ENCODE measurements at places on chromosomes 3 and 15. TPM values are rescaled to one million over a fixed set of nuclear protein-coding genes. Genes with fewer than 3 reads are reported as not detected.

- no peak for DNase-seq
Observed at GRCh38 chr3:65284546-65284945, 596.7 kb upstream of the ADAMTS9 start.

DNA sequence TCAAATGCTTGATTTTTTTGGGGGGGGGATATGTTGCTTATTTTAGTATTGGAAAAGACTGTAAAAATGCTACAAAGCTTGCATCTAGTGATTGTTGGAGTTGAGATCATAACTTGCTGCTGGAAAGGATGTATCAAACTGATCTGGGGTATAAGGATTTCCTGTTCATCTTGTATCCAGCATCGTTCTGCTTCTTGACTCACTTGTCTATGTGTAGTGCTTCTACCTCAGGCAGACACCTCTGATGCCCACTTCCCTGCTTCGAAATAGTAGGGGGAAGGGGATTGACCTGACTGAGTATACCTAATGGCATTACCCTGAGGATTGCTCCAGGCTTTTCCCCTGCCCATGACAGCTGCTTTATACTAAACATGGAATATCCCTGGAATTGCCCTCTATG is 42.7 kb downstream of the STT3B start:
- DNase-seq = no peak

GRCh38 chr3:177388209-177388608 is 190.9 kb upstream of the TBL1XR1 start:
- no peak for DNase-seq

GRCh38 chr3:187359798-187360486 is 8.2 kb upstream of the RTP4 start:
- no peak for DNase-seq

DNA sequence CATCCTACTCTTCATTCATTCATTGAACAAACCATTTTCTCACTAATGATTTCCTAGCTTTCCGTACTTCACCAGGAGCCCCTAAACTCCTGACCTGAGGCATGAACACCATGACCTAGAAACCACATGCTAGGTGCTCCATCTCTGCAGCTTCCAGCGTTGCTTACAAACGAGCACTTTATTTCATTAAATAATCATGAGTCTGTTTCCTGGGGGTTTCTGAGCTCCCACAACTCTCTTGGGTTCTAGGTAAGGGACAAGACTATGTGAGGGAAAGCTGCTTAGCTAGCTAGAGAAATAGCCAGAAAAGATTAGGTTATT is 1.3 kb downstream of the MAP2K1 start:
- DNase-seq = no peak

GRCh38 chr3:112633757-112634156 is 7.2 kb downstream of the CCDC80 start:
- no peak for DNase-seq

GRCh38 chr15:65405791-65406423 is 16.8 kb downstream of the IGDCC4 start:
- no peak for DNase-seq

DNA sequence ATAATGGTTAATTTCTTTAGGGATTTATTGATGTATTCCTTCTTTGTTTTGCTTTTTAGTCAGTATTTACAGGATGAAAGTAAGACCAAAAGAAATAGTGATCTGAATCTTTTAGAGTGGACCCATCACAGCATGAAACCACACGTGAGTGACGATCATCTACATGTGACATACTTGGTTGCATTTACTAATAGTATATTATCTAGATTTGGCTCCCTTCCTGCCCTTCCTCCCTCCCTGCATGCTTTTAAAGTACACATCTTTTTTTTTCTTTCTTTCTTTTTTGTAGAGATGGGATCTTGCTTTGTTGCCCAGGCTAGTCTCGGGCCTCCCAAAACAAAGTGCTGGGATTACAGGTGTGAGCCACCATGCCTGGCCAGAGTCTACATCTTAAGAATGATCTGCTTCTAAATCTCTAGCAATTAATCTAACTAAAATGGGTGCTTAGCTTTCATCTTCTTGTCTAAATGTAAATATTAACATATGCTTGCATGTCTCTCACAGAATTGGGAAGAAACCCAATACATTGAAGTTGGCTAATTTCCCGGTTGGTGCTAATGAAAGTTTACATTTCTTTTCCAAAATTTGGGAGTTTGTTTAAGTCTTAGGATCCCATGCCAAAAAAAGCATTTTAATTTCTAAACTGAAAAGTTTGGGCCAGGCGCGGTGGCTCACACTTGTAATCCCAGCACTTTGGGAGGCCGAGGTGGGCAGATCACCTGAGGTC is 38.0 kb downstream of the SENP2 start:
- DNase-seq = no peak

- DNase-seq = no peak
Observed at GRCh38 chr15:101558221-101558941, 68.9 kb upstream of the PCSK6 start.

- no peak for DNase-seq
Observed at GRCh38 chr3:154275965-154276364, 48.3 kb downstream of the DHX36 start.

- peak; percentile 17 for DNase-seq
Observed at GRCh38 chr3:123090728-123091531, 24.1 kb downstream of the PDIA5 start.

- DNase-seq = no peak
Observed at GRCh38 chr3:129378949-129379348, 49.5 kb downstream of the EFCAB12 start.

- no peak for DNase-seq
Observed at GRCh38 chr15:96058103-96058851, 272.2 kb upstream of the NR2F2 start.

DNA sequence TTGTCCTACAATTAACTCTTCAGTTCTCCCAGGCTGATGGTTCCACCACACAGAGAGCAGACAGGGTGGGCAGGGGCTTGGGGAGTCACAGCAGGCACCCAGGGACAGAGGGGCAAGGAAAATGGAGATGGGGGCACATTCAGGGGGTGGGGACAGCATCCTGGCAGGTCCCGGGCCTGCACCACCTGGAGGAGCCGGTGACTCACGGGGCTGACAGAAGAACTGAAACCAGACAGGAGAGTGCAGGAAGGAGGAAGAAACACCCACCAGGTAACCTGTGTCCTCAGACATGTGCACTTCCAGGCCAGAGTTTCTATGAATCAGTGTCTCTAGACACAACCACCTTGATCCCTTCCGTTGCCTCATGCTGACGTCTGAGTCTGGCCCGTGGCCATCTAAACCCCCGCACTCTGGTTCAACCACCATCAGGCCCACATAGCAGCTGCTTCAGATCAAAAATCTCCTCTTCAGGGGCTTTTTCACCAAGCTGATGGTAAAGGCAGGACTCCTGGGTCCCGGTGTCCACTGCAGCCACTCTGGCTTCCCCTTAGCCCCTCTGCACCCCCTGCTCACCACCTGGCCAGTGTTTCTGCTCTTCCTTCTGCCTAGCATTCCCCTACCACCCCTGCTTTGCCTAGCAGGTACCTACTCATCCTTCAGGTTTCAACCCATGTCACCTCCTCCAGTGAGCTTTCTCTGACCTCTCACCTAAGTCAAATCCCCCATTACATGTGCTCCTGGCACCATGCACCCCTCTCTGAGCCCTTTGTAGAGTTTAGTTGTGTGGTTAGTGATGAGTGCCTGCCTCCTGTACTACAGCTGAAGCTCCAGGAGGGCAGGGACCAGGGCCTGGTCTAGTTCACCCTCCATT is 16.5 kb upstream of the CYP11A1 start:
- DNase-seq = no peak

DNA sequence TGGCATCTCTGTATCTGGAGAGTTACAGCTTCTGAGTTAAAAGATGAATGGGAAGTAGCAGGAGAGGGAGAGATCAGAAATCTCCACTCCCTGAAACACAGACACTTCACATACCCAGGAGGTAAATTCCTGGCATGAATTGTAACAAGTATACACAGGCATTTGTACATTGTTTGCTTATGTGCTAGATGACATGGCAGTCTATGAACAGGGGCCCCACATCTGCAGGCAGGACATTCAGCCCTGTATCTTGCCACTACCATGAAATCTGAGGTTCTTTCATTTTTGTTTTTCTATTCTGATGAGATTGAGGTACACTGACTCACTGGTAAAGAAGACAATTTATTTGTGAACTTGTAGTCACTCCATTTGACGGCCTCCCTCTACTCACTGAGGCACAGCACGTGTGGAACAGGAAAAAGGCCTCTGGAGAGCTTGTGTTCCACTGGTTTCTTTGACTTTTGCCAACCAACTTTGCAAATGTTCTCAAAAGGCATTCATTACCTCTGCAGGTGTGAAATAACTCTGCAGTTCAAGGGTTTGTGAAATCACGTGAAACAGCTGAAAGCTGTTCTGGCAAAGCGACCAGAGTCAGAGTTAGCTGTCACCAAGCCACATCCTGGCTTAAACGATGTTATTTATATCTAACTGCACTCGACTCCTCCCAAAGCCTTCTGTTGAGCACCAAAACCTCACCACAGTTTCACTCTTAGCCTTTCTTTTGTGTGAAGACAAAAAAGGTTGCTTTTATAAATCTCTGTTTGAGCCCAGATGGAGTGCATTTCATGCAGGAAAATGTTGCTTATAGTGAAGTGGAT is 401.3 kb upstream of the CFAP20DC start:
- no peak for DNase-seq

DNA sequence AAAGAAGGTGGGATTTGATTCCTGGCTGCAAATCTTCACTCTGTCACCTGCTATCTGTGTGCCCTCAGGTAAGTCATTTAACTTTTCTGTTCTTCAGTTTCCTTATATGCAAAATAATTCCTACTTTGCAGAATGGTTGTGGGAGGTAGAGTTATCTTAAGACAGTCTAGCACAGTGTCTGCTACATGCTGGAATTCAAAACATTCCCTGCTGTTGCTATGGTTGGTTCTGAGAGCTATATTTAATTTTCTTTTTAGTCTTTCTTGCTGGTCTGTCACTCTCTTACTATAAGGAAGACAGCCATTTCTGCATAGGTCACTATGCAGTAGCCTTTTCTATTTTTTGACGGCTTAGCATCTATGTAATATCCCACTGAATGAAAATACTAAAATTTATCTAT is 4.0 kb upstream of the ADPGK start:
- no peak for DNase-seq

GRCh38 chr3:141379250-141379966 is 11.1 kb downstream of the ZBTB38 start:
- DNase-seq = no peak

DNA sequence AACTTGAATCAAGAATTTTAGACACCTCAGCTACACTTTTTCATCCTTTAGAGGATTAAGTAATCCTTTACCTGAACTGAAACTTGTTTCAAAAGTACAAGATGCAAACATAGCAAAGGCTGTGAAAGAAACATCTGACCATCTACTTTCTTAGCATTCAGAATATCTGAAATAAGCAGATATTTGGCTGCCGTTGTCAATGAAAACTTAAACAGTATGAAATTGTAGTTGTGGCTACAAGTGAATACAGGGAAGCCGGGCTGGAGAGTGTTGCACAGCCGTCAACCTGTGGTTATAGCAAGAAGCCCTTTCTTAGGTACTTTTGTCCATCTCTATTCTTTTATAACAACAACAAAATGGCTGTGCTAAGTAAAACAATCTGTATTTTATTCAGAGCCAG is 6.9 kb upstream of the CX3CR1 start:
- DNase-seq = no peak

DNA sequence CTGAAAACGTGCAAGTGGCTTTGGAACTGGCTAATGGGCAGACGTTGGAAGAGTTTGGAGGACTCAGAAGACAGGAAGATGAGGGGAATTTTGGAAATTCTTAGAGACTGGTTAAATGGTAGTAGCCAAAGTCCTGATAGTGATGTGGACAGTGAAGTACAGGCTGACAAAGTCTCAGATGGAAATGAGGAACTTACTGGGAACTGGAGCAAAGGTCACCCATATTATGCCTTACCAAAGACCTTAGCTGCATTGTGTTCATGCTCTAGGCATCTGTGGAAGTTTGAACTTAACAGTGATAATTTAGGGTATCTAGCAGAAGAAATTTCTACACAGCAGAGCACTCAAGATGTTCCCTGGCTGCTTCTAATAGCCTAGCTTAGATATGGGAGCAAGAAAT is 28.6 kb upstream of the SERPINI2 start:
- DNase-seq = no peak

DNA sequence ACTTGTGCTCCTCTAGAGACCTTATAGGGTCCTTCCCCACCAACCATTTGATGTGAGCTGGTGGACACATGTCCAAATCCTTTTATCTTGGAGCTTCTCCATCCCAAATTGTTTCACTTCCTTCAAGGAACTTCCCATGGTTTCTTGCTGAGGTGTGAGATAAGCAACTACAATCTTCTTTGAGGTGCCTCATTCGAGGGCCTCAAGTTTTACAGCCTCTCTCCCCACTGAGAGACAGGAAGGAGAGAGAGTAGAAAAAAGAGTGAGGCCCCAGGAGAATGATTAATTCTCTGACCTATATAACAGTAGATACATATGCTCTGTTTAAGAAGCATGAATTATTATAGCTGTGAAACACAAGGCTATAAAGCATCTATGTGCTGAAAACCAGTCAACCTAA is 70.5 kb downstream of the SUMF1 start:
- DNase-seq = no peak

- no peak for DNase-seq
Observed at GRCh38 chr3:49484471-49484870, 14.4 kb downstream of the DAG1 start.

DNA sequence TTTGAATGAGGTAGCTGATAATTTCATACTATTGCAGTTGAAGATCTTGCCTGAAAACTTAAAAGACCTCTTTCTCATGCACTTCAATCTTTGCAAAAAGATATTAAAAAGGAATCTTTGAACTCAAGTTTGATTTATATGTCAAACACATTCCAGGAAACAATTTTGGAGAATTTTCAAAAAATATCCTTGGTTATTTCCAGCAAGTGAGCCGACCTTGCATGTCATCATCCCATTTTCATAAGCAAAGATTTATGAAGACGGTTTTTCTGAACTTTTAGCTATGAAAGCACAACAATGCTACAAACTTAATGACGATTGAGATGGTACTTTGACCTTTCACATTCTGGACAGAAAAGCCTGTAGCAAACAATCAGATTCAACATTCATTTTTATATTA is 95.6 kb downstream of the RFX7 start:
- DNase-seq = no peak

GRCh38 chr3:60847791-60848190 is 403.5 kb downstream of the FHIT start:
- DNase-seq = no peak

DNA sequence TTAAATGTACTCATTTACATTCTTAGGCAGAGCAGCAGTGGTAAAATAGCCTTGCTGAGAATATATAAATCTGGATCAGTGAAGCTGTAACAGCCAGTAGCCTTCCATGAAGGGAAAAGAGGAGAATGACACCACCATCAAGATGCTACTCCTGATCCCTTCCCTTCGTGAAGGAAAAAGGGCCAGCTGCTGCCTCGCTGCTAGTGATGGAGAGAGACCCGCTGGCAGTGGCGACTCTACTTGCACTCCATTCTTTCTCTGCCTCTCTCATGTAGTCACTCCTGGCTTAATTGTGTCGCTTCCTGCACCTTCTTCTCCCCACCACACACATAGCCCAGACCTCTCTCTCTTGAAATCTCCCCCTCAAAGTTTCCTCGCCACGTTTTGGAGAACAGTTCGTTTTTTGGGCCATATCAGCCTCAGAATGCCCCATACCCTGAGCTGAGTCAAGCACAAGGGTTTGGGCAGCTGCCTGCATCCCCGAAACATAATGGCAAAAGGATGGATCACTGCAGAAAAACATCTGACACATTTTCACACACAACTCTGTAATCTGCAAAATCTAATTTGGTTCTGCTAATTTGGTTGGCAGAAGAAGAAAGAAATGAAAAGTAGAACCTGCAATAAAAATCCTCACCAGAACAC is 460.3 kb upstream of the IL12A start:
- DNase-seq = no peak

PTX3 gene
- total RNA-seq = 4.7 TPM

ROBO2 gene
- total RNA-seq = 236 TPM

GABRA5 gene
- 4.6 TPM for total RNA-seq

POPDC2 gene
- 1.7 TPM for total RNA-seq

IL17RB gene
- 14.2 TPM for total RNA-seq

RBMS3 gene
- total RNA-seq = 53.4 TPM

PATL2 gene
- total RNA-seq = 1.1 TPM

Measured in cerebellum (tissue), 4 donors.